ENCODE measurements at places on chromosomes 12 and 14.
A peak's percentile ranks its signal among the peaks of the same experiment; 100 is the strongest.

GRCh38 chr12:52984136-52984535 lies 22.1 kb upstream of the EIF4B start:
- no peak for DNase-seq

- DNase-seq, result peak; percentile 82
These were observed 107.3 kb downstream of the PPP2R5E start for GRCh38 chr14:63435838-63436237.

DNA sequence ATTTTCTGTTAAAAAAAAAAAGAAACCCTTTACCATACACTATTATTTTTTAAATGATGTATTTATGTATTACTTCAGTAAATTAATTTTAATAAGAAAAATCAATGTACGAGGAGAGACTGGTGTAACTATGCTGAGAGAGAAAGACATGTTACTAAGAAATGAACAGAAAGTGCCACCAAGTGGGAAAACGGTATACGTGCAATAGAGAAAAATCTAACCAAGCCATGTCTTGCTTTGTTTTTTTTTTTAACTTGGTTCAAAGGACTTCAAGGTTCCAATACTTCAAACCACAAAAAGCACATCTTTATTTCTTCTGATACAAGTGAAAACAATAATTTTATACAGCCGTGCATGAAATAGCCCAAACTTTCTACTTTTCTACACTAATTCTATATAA lies 22.9 kb downstream of the NDUFA12 start:
- no peak for DNase-seq

DNA sequence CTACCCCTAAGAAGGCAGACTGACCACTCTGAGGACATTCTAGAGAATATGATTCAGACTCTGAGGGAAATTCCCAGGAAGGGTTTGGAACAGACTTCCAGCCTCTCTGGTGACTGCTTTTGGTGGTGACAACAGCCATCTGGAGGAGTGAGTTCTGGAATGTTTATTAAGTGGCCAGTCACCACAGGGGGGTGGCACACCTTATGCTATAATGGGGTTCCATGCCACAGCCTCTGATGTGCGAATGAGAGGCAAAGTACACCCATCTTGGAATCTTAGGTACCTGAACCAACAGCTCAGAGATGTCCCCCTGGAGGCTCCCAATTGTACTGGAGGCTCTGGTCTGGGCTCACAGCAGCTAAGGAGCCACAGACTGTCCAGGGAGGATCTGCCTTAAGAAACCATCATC lies 9.5 kb upstream of the TINF2 start:
- DNase-seq, result peak; percentile 53

DNA sequence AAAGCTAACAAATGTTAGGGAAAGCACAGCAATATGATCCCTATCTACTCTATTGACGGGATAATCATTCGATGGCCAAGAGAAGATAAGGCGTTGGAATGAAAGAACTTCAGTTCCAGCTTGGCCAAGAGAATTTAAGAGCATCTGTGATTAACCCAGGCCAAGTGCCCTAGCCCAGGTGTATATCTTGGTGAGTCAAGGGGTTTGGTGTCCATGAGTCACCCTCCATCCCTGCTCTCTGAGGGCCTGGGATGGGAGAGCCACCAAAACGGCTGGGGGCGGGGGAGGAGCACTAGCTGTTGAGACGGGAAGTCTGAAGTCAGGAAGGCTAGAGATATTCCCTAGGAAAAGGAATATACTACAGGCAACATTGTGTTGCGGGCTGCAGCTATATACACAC lies 13.0 kb downstream of the TBPL2 start:
- DNase-seq, result no peak

- DNase-seq, result no peak
These were observed 11.2 kb upstream of the SERPINA4 start for GRCh38 chr14:94550041-94550440.

- DNase-seq, result no peak
These were observed 209.4 kb downstream of the PCNX1 start for GRCh38 chr14:71116568-71117122.

DNA sequence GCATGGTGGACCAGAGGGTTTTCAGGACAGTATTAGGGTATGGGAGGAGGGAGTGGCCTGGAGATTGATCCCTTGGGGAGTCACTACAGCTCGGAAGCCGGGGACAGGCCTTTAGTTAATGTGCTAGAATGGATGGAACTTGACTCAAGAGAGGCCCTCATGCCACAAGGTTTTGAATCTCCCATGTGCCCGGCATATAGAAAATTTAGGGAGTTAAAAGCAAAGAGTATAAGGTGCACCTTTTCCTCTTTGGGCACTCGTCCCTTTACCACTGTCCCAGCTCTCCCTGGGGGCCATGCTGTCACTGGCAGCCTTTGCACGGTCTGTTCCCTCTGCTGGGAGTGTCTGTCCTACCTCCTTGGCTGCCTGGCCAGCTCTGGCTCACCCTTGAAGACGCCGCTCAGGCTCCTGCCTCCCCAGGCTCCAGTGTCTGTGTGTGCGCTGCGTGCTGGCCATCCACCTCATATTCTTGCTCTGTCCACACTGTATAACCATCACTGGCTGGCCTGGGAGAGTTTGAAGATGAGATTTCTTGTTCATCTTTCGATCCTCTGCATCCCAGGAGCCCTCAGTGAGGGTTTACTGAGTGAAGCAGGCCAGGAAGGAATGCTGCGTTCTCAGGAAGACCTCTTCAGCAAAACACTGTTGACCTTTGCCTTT lies 161.3 kb downstream of the ZFP36L1 start:
- no peak for DNase-seq

GRCh38 chr14:69152902-69153151 lies at the start of gene DCAF5:
TSS of gene DCAF5 (minus strand) at chr14:69153119. CDS start at chr14:69152978, 141 bp downstream.
- no peak for DNase-seq

GRCh38 chr14:89983375-89983774 lies 27.6 kb downstream of the TDP1 start:
- no peak for DNase-seq

GRCh38 chr14:33696165-33696564 lies 254.7 kb downstream of the EGLN3 start:
- no peak for DNase-seq

GRCh38 chr14:39243831-39244230 lies 10.1 kb downstream of the MIA2 start:
- DNase-seq, result no peak

DNA sequence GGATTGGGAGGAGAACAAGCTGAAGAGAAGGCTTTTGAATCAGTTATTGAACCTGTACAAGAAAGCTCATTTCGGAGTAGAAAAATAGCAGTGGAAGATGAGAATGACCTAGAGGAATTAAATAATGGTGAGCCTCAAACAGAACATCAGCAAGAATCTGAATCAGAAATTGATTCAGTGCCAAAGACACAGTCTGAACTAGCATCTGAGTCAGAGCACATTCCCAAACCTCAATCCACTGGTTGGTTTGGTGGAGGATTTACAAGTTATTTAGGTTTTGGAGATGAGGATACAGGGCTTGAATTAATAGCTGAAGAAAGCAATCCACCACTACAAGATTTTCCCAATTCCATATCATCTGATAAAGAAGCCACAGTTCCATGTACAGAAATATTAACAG lies 13.5 kb downstream of the MIA2 start:
- DNase-seq, result peak; percentile 68

GRCh38 chr14:102608064-102608446 lies 15.6 kb downstream of the RCOR1 start:
- no peak for DNase-seq

DNA sequence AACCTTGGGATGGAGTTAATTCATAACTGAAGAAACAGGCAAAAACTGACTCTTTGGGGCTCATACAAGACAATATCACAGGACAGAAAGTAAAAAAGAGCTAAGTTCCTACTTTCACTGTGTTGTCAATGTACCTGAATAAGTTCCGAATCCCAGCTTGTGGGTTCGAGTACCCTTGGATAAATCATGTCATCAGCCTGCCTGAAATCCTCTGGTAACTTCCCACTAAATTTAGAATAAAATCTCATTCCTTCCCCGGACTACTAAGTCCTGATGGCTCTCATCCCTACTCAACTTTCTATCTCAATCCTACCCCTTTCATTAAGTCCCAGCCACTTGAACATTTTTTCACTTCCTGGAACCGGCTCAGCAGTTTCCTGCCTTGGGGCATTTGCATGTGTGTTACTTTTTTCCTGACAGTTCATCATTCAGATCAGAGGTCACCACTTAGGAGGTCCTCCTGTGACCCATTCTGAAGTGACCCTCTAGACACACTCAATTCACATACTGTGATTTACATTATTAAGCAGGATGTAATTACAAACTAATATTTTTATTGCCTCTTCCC lies 12.7 kb downstream of the ERP29 start:
- DNase-seq, result no peak
